Islet precursor cell (in vitro differentiated cells): ENCODE measurements at places on chromosomes 3 and 15.

GRCh38 chr3:60126511-60127304, 1076.9 kb upstream of the CFAP20DC start:
- DNase-seq = no peak

- DNase-seq = no peak
These were observed 319.6 kb upstream of the TBC1D5 start for GRCh38 chr3:18061737-18062656.

- no peak for DNase-seq
These were observed 41.6 kb downstream of the POLG start for GRCh38 chr15:89293012-89293411.

GRCh38 chr3:178073366-178073765, 462.9 kb upstream of the KCNMB2 start:
- DNase-seq = no peak

- no peak for DNase-seq
These were observed 181.4 kb downstream of the GAP43 start for GRCh38 chr3:115804713-115805119.

DNA sequence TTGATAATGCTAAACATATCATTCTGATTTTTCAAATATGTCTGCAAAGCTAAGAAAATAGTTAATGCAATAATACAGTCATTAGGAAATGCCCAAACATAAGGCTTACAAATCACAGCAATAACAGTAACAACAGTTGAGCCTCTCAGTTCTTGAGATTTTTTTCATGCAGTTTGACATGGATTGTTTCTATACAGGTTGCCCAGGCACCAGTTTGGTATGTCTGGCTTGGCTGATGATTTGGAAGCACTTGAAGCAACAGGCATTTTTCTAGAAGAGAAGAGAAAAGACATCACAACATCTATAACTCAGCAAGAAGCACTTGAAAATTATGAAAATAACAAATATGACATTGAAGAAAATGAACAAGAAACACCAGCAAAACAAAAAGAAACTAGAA, 78.7 kb upstream of the COL6A5 start:
- no peak for DNase-seq

GRCh38 chr3:27737091-27737490, 15.0 kb upstream of the EOMES start:
- DNase-seq = no peak

- no peak for DNase-seq
These were observed 24.0 kb downstream of the BMF start for GRCh38 chr15:40084650-40085049.

GRCh38 chr3:20424086-20424485, 238.1 kb upstream of the SGO1 start:
- no peak for DNase-seq

DNA sequence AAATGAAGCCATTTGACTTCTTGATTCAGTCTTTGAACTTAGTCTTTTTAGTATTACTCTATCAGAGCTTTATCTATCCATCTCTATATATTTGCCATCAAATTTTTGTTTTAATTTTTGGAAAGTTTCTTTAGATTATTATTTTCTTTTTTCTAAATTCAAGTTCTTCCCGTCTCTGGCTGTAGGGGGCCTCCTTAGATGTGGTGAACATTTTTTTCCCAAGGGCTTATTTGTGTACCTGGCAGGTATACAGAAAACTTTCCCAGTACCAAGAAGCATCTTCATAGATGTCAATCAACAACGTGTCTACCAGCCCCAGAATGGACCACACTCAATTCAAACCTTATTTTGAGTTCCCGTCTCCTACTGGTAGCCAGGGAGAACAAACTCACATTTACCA, 486.8 kb upstream of the CNTN4 start:
- no peak for DNase-seq

DNA sequence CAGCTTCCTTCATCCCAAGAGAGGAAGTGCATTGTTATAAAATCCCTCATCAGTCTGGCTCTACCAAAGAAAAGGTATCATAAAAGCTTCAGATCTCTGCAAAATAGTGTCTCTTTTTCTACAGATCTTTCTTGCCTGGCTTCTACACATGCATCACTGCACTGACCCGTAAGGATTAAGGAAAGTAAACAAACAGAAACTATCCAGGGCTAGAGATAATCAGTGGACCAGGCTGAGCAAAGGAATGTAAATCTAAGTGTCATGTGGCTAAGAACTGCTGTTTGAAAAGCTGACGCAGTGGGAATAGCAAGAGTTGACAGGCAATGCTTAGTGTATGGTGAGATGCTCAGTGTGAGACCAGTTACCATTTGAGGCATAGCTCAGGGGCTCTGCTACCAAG, 339.7 kb downstream of the IL5RA start:
- peak; percentile 66 for DNase-seq

DNA sequence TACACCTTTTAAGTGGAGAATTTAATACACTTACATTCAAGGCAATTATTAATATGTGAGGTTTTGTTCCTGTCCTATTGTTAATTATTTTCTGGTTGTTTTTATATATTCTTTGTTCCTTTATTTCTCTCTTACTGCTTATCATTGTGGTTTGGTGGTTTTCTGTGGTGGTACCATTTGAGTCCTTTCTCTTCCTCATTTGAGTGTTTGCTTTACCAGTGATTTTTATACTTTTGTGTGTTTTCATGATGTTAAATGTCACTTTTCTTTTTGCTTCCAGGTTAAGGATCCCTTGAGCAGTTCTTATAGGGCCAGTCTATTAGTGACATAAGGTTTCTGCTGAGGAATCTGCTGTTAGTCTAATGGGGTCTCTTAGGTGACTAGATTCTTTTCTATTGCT, 116.5 kb downstream of the LRRK1 start:
- no peak for DNase-seq

GRCh38 chr3:14490831-14491230, 49.3 kb downstream of the GRIP2 start:
- no peak for DNase-seq

DNA sequence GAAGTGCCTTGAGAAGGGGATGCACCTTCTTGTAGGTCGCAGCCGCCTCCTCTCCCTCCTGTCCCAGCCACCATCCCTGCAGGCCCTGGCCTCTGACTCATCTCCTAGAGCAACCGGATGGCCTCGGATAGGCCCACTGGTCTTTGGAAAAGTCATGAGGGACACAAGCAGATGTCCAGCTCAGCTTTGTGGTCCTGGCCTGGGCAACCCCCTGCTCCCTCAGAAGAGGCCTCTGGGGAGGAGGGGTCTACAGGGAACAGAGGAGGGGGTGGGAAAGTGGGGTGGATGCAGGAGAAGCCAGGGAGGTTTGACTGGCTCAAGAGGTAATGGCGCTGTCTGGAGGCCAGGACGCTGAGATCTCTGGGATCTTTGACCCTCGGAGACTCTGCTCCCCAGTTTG, 259.2 kb upstream of the TLE3 start:
- peak; percentile 90 for DNase-seq

GRCh38 chr15:54566654-54567053, 588.4 kb downstream of the UNC13C start:
- DNase-seq = no peak

- DNase-seq = no peak
These were observed 156.7 kb downstream of the CACNA2D3 start for GRCh38 chr3:54279005-54279583.

DNA sequence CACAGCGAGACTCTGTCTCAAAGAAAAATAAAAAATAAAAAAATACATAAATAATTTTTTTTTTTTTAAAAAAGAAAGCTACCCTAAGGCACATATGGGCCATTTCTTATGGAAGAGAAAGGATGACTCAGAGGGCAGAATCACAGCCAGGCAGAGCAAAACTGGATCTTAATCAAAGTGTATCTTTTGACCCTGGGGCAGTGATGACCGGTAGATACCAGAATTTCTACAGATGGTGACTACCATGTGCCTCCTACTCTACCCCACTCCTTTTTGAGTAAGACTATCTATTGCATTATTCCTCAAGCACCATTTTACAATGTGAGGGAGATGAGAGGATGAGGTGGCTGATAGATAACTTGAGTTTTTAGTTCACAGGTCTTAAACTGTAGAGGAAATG, 26.0 kb downstream of the TARS3 start:
- no peak for DNase-seq

DNA sequence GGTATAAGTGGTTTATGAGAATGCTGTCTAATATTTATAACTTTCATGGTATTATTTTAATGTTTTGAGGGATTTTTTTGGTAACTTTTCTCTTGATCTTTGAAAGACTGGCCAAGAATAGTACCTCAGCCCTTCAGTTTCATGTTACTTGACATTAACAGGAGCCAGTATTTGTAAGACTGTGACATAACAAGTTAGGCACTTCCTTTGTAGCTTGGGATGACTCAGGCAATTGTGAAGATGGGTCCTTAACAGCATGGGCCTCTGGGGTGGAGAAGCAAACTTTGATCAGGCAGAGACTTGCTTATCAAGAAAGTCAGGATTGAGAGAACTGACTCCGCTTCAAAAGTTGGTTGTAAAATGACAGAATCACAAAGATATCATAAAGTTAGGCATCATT, 9.5 kb downstream of the LRRC49 start:
- DNase-seq = peak; percentile 79

GRCh38 chr3:13502791-13503060, 22.6 kb downstream of the HDAC11 start:
- DNase-seq = no peak

GRCh38 chr15:98745650-98746374, 97.5 kb downstream of the IGF1R start:
- DNase-seq = no peak

- DNase-seq = peak; percentile 43
These were observed 15.0 kb upstream of the EHD4 start for GRCh38 chr15:41987246-41987924.

DNA sequence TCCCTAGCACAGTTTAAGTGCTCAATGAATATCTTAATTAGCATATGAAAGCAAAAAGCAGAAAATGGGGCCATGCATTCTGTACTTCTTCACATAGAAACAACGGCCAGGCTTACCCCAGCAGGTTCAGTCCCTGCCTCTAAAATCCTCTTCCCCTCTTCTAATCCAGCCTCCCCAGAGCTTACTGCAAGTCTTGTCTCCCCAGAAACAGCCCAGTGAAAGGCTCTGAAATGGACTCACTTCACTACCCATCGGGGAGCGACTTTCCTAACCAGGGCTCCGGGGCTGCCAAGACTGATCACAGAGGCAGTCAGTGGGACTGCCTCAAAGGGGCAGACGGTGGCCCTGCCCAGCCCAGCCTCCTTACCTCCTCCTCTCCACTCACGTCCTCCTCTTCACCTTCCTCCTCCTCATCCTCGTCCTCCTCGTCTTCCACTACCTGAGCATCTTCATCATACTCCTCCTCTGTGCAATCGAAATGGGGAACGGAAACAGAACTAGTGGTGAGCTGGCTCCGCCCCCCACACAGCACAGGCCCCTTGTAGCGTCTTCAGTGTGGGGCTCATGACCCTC, 38.0 kb downstream of the ANP32A start:
- DNase-seq = no peak

DNA sequence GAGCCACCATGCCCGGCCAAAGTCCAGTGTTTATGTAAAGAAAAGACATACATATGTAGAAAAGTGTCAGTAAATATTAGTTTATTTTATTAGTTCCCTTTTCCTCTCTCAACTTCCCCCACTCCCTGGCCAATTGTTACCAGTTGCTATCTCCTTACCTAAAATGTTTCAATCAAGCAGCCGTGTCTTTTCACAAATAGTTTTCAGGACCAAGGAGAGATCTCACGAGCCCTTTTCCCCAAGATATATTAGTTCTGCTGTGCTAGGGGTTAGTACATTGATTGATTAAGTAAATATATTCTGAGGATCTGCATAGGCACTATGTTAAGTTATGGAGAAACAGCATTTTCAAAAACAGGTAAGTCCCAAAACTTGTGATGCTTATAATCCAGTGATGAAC, 87.4 kb downstream of the ZIC4 start:
- no peak for DNase-seq

DNA sequence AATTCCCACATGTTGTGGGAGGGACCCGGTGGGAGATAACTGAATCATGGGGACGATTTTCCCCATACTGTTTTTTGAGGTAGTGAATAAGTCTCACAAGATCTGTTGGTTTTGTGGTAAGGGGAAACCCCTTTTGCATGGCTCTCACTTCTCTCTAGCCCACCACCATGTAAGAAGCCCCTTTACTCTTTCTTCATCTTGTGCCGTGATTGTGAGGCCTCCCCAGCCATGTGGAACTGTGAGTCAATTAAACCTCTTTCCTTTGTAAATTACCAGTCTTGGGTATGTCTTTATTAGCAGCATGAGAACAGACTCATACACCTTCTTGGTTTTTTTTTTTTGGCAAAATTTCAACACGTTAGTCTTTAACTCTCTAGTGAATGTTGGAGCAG, 18.1 kb downstream of the ARL8B start:
- DNase-seq = no peak

DNA sequence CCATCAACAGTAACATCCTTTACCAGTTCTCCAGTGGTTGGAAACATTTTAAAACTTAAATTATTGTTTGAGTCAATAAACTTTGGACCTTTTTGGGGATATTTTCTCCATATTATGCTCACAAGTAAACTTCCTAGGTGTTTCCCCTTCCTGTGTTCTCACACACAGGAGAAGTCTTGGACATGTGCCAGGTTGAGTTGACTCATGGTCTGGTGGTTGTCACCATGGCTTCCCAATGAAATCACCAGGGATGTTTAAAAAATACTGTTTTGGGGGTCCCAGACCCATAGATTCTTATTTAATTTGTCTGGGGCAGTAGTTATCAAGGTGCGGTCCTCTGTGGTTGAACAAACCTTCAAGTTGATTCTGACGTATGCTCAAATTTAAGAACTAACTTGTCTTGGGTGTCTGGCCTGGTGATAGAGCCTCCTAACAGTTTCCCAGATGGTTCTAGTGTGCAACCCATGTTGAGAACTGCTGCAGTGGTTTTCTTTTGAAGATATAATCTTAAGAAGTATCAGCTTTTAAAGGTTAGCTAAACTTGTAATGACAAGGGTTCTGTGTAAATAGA, 291.8 kb downstream of the EDEM1 start:
- no peak for DNase-seq

- DNase-seq = no peak
These were observed 40.3 kb upstream of the ICE2 start for GRCh38 chr15:60519218-60519617.

GRCh38 chr15:32956006-32956405, 238.2 kb downstream of the GREM1 start:
- no peak for DNase-seq

DNA sequence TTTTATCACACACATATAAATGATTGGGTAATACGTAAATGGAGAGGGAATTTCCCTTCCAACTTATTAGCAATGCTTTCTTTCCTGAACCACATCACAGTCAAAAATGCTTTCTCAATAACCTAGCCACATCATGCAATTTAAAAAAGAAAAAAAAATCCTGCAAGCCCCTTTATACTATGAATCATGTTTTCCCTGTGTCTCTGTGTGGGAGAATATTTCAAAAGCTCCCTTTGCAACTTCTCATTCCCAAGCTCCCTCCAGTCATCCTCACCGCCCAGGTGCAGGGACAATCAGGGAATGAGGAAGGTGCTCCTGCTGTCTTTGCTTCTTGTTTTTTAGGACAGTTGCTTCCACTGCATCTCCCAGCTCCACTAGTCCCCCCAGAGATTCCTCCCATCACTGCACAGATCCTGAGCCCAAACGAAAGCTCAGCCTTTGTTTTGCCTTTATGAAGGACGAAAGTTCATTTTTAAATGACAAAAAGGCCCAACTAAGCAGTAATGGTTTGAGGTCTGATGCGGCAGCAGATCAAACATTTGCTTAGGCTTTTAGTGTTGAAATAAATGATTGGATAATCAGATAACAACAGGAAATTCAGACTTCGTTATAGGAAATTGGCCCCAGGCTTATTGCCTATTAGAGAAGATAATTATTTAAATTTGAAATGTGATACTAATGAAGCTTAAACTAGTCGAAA, 47.8 kb upstream of the ADGRG7 start:
- no peak for DNase-seq
